Motor neuron (in vitro differentiated cells): ENCODE measurements at places on chromosomes 7 and 10.

GRCh38 chr10:62626817-62627216 is 177.7 kb upstream of the ADO start:
- peak; percentile 23 for ATAC-seq

GRCh38 chr10:84352251-84352842 is 24.0 kb downstream of the CCSER2 start:
- no peak for ATAC-seq

- ATAC-seq = no peak
Observed at GRCh38 chr7:5424749-5425506, 1.3 kb upstream of the TNRC18 start.

- peak; percentile 77 for ATAC-seq
Observed at GRCh38 chr10:57657164-57657765, 610.4 kb downstream of the IPMK start.

GRCh38 chr10:95820363-95820762 is 64.4 kb downstream of the ENTPD1 start:
- no peak for ATAC-seq

GRCh38 chr10:68106656-68107055 is 2.6 kb upstream of the MYPN start:
- no peak for ATAC-seq

GRCh38 chr10:35572583-35572982 is 32.6 kb upstream of the GJD4 start:
- no peak for ATAC-seq

DNA sequence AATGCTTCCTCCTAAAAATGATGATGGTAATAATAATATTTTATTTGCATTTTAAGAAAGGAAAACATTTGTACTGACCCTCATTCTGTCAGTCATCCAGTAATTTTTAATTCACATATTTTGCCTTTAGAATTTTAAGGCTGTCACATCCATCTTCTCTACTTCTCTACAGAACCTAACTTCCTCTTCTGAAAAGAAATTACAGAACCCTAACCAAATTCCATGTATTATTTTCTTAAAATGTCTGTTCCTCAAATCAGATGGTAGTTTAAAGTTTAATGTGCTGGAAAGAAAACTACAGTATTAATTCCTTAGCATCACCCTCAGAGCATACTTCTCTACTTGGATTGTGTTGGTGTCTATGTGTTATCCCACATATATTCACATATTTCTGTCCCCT is 9.0 kb downstream of the PIK3CG start:
- ATAC-seq = no peak

GRCh38 chr10:68989317-68989990 is 851 bp downstream of the KIFBP start:
- ATAC-seq = no peak
